Fibroblast of skin of scalp (primary cell): ENCODE measurements at places on chromosomes 7 and 10.
A peak's percentile ranks its signal among the peaks of the same experiment; 100 is the strongest.

DNA sequence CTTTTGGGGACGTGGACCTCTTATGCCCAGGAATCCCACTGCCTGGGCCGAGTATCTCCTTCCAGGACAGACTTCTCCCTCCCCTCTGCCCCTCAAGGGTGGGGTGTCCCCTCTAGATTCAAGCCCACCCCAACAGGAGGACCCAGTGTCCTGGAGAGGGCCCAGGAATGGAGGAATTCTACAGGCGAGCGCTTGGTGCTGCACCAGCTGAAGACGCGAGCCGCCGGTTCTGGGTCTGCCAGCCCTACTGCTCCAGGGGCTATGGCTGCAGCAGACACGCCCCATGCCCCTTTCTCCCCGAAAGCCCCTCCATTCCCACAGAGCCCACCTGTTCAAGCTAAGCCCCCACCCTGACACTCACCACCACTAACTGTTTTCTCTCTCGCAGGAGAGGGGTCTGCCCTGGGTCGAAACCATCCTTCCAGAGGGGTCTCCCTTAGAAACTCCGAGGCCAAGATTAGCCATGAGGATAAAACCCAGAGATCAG is 8.6 kb downstream of the CRYGN start:
- no peak for DNase-seq

GRCh38 chr10:15293862-15294842 is 76.9 kb downstream of the FAM171A1 start:
- DNase-seq = peak; percentile 63

DNA sequence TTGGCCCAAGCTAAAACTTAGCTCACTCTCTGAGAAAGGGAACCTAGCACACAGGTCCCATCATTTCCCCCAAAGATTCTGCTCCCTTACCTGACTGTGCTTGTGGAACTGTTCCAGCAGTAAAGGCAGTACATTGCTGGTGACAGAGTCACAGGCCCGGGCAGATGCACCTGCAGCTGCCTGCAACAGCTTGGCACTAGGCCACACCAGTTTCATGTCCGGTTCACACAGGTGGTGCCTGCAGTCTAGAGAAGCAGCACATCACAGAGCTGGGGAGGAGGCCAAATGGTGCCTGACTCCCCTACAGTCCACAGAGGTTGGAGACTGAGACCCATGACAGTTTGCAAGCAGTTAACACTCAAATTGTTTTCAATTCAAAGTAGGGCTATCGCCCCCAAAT is 22.2 kb downstream of the ZDHHC16 start:
- no peak for DNase-seq

DNA sequence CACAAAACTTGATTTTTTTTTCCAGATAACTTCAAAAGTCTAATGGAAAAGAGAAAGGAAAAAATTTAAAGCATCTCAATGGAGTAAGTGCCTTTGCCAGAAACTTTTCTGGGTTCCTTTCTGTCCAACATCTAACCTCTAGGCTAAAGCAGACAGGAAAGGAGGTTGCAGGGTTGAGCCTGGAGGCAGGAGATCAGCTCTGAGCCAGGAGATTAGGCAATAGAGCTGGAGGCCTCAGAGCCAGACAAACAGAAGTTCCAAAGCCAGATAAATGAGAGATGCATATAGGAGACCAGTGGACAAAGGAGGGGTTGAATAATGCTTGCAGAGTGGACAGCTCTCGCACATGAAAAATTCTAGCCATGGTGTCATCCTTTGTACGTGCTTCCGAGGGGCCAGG is 42.9 kb downstream of the CHN2 start:
- no peak for DNase-seq

- DNase-seq = no peak
These were observed 9.9 kb upstream of the MRPS33 start for GRCh38 chr7:141024668-141025067.

- DNase-seq = peak; percentile 73
These were observed 67.9 kb upstream of the PDZD8 start for GRCh38 chr10:117442944-117443685.

- DNase-seq = no peak
These were observed 11.2 kb upstream of the ARPC1B start for GRCh38 chr7:99363286-99363685.

- DNase-seq = no peak
These were observed 164.3 kb downstream of the NRF1 start for GRCh38 chr7:129775695-129776361.

DNA sequence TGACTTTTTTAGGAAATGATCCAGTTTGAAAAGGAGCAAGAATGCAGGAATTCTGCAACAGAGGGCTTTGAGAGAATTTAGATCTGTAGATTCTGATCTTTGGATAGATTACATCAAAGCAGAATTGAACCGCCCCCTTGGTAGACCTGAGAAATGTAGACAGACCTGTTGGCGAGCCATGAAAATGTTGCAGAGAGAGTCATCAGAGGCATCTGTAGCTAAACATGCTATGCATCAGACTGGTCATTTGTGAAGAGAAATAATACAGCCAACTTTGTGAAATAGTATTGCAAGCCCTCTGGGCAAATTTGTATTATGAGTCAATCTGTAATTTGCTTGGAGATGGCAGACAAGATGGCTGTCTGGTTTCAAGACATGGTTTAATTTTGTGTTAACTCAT is 4.3 kb upstream of the C1GALT1 start:
- DNase-seq = no peak

DNA sequence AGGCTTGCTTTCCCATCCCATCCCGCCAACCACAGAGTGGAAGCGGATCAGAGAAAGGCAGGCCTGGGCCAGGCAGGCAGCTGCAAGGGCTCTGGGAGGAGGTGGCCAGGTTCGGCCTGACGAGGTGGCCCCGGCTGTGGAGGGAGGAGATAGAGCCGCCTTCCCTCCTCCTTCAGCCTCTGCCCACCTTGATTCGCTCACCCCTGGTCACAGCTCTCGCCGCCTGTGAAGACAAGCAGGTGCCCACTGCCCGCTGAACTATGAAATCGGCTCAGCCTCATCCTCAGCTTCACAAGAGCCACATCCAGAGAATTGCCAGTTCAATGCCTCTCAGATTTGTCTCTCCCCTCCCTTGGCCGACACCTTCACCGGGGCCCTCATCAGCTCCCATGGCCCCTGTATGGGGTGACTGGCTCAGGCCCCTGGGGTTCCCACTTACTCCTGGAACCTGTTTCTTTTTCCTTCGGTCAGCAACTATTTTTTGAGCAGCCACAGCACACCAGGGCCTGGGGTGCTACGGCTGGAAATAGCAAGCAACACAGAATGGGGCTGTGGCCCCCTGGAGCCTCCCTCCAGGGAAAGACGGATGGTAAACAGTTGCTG is 80.0 kb upstream of the CHST15 start:
- no peak for DNase-seq

- DNase-seq = peak; percentile 20
These were observed 71.8 kb upstream of the PIK3CG start for GRCh38 chr7:106793015-106793975.

GRCh38 chr7:120997882-120998474 is 9.5 kb downstream of the CPED1 start:
- no peak for DNase-seq

DNA sequence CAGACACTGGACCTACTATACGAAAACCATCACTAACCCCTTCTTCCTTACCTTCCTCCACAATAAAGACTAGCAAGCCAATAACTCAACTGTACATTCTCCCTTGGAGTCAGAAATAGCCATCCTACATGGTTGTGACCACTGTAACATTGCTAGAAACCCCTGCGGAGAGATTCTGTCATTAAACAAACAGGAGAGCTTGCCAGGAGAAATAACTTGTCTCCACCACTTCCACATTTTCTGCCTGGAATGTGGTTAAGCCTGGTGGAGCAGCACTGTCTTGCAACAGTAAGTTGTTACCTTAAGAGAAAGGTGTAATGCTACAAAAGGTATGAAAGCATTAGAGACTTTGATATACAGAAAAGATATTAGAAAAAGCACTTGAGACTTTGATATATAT is 45.8 kb downstream of the THSD7A start:
- peak; percentile 74 for DNase-seq

DNA sequence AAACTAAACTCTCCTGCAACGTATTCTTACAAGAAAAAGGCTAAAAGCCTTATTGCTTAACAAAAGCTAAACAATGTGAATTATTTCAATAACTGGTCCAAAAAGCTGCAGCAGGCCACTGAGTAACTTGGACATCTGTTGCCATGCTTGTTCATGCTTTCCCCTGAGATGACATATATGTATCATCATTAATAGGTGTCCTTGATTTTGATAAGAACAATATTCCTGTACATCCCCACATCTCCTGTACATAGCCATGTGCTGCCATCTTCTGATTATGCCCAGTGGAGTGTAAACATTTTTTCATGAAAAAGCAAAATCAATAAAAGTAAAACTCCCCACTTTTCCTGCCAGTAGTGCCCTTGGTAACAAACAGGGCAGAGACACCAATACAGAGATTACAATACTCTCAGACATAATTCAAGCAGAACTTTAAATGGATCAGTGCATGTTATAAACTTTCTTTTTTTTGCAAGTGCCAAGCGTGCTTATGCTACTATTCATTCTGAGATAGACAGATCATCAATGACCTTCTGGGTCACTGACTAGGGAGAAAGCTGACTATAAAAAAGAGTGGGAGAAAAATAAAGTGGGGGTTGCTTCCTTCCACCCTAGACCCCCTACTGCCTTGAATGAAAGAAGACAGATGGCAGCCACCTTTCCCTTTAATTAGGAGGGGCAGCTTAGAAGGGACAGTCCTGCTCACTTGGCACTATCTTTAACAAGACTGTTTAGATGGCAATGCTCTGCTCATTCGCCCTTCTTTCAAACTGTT is 205.5 kb upstream of the KLF14 start:
- DNase-seq = no peak

GRCh38 chr7:130899071-130899560 is 165.1 kb upstream of the KLF14 start:
- DNase-seq = no peak

- DNase-seq = no peak
These were observed 199.5 kb upstream of the PPP2R2D start for GRCh38 chr10:131701131-131701947.

GRCh38 chr10:86311906-86312305 is 54.7 kb downstream of the GRID1 start:
- no peak for DNase-seq

DNA sequence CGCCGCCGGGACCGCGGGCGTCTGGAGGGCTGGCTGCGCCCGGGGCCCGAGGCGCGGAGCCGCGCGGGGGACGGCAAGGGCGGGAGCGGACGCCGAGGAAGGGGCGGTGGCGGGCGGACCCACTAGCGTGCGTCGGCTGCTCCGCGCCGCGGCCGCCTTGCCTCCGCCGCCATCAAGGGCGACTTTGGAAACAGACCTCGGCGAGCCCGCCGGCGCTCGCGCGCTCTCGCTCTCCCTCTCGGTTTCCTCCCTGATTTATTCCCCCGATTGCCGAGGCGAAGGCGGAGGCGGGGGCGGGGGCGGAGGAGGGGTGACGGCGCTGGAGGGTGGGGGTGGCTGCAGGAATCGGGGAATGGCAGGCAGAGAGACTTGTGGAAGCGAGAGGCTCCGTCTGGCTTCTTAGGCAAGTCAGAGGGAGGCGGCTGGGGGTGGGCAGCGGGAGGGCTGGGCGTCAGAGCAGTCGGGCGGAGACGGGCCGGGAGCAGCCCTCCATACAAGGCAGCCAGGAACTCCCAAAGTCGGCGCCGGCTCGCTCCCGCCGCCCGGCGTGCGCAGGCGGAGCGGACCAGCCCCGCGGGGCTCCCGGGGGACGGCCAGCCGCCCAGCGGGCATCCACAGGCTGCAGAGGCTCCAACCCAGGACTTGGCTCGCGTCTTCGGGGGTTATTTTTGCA is at the start of gene CACNA2D1:
Gene CACNA2D1, minus strand, starts transcription at position 231 of the 673 bp plus-strand sequence.
- DNase-seq = peak; percentile 93

- no peak for DNase-seq
These were observed 2.2 kb downstream of the IKZF1 start for GRCh38 chr7:50306494-50307367.

- DNase-seq = no peak
These were observed 76.4 kb downstream of the DOCK4 start for GRCh38 chr7:112129655-112130323.

- no peak for DNase-seq
These were observed 104.5 kb upstream of the MKLN1 start for GRCh38 chr7:131223151-131223550.

DNA sequence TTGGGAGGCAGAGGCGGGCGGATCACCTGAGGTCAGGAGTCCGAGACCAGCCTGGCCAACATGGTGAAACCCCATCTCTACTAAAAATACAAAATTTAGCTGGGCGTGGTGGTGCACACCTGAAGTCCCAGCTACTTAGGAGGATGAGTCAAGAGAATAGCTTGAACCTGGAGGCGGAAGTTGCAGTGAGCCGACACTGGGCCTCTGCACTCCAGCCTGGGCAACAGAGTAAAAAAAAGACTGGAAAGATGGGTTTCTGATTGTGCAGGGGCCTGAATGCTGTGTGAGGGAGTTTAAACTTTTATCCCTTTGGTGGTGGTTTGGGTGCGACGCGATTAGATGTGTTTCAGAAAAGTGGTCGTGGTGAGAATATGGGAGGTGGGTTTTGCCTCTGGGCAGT is 1.8 kb downstream of the CHST12 start:
- no peak for DNase-seq

DNA sequence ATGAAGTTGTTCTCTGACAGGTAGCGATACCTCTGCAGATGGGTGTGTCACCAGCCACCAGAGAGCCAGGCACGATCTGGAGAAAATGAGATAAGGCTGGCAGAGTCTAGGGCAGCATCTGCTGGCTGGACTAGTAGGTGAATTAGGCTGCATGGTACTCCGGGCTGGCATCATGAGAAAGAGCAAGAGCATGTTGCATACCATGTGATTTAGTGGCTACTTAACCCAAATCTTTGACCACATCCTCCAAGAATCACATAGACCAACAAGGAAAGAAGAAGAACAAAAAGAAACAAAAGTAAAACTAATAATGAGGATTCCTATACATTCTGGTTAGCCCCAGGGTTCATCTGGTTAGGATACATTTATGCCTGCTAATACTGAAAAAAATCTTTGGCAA is 23.4 kb upstream of the FAM170B start:
- no peak for DNase-seq

DNA sequence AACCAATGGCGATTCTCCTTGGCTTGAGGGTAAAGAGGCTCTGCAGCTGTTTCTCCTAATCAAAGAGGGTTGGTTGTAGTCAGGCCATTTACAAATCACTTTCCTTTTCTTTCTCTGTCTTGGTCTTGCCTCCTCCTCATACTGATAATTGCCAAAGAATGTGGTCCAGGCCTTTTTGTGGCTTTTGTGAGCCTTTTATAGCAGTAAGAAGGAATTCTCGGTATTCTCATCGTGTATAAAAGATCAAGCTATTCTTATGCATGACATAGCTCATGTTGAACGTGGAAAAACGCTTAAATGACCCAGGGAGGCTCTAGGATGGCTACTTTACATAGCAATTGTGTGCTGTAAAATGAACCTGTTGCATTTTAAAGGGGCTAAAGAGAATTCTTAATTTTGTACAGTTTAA is 62.6 kb downstream of the RBM20 start:
- peak; percentile 93 for DNase-seq

- DNase-seq = peak; percentile 80
These were observed 58.4 kb downstream of the DNAJC12 start for GRCh38 chr10:67779465-67780203.

DNA sequence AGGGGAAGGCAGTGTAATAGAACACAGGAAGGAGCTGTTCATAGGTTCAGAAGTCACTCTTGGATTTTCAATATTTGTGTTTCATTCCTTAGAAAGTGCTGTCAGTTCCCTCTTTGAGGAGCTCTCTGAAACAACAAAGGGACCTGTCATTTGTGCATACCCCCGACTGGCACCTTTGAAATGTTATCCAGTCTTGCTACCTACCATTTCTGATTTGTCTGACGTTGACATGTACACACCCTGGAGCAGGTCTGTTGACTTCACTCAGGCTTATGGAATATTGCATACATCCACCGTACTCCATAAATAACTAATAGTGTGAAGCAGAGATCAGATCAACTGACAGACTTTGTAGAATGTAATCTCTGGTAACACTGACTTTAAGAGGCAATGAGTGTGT is 189.8 kb downstream of the DPP6 start:
- DNase-seq = no peak

- DNase-seq = peak; percentile 39
These were observed 54.2 kb downstream of the DLG5 start for GRCh38 chr10:77872151-77872946.
